ENCODE measurements at places on chromosomes 4 and X. TPM values are rescaled to one million over a fixed set of nuclear protein-coding genes. Genes with fewer than 3 reads are reported as not detected.

Gene STPG2
- total RNA-seq, result not detected

Gene SPON2
- 0.09 TPM for total RNA-seq

Gene MAGEA8
- not detected for total RNA-seq

Gene C4orf50
- total RNA-seq, result not detected

Gene AMTN
- 0.09 TPM for total RNA-seq

Gene CNKSR2
- 4.3 TPM for total RNA-seq

Gene FAM149A
- 1.1 TPM for total RNA-seq

Gene EDNRA
- 0.44 TPM for total RNA-seq

Gene FRMD7
- not detected for total RNA-seq

Gene WNK3
- total RNA-seq, result not detected

Gene C4orf54
- not detected for total RNA-seq

Gene SLBP
- 87.8 TPM for total RNA-seq

Gene NDP
- not detected for total RNA-seq

Gene TLR8
- not detected for total RNA-seq

Gene USP26
- total RNA-seq, result not detected

Gene DUX4
- not detected for total RNA-seq
